ENCODE measurements at places on chromosomes 7 and 10.

GRCh38 chr7:117014673-117015133 is 61.4 kb downstream of the ST7 start:
- DNase-seq, result no peak

DNA sequence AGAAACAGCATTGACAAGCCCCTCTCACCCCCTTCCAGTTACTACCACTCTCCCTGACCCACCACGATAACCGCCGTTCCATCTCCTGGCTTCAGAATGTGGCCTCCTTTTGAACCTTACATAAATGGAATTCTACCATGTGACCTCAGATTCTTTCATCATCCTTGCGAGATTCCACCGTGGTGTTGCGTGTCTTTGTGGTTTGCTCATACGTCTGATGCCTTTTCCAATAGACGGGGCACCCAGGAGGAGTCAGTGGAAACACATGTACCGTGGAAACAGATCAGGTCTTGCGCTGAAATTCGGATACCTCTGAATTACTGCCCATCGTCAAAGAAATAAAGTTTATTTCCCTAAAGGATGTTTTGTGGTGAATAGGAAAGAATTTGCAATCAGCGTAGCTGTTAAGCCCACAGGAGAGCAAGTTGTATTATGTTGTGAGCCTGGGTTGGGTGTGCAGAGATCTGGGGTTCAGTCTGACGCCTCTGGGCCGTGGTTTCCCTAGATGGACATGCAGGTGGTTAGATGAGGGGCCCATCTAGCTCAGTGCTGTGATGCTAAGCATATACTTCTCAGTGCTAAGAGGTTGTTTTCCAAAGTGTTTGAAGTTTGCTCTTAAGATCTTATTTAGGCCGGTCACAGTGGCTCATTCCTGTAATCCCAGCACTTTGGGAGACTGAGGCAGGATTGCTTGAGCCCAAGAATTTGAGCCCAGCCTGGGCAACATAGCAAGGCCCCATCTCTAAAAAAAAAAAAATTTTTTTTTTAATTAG is 29.1 kb downstream of the GTF2IRD1 start:
- no peak for DNase-seq

- DNase-seq, result no peak
Measured at GRCh38 chr10:101655570-101655969, 39.4 kb downstream of the FBXW4 start.

DNA sequence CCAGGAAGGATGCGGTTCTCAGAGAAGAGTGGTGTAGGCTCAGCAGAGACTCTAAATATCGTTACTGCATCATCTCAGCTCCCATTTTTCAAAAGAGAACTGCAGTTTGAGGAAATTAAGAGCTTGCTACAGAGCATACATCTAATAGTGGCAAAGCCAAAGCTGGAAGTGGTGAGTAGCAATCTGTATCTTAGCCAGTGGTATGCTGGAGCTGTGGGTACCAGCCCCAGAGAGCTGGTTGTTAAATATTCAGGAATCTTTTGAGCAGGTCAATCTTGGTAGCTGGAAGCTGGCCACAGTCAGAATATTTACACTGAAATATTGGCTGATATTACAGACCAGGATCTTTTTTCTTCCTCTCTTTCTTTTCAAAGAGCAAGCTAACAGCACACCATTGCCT is 88.4 kb upstream of the STEAP1B start:
- DNase-seq, result no peak

DNA sequence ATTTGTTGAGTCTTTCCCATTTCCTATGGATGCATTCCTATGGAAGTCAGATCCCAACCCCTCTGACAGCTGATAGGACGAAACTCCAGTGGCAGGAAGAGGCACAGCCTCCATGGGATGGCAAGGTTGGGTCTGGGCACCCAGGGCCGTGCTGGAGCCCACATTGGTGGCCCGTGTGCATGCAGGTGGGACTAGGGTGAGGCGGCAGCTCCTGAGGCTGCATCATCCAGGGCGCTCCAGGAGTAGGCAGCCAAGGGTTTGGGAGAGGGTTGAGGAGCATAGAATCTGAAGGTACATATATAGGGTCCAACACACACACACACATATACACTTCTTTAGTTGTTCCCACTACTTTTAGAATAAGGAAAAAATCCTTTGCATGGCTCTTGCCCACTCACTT is 81.4 kb upstream of the BMPER start:
- DNase-seq, result no peak

DNA sequence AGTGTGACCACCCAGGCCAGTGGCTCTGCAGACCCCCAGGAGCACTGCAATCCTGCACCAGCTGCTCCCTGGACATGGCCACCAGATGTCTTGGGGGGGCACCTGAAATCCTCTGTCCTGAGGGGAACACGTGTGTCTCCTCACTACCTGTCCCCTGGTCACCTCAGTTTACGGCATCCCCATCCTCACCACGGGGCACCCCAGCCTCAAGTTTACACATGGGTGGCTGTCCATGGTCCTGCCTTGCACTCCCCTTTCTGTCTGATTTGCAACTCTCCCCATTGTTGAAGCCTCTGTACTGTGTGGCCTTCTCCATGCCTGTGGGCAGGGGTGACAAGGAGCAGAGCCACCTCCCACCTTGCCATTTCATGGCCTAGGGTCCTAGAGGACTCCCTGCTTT is 67.2 kb downstream of the RAMP3 start:
- no peak for DNase-seq

- peak; percentile 23 for DNase-seq
Measured at GRCh38 chr7:102473271-102473991, 5.3 kb downstream of the POLR2J start.

DNA sequence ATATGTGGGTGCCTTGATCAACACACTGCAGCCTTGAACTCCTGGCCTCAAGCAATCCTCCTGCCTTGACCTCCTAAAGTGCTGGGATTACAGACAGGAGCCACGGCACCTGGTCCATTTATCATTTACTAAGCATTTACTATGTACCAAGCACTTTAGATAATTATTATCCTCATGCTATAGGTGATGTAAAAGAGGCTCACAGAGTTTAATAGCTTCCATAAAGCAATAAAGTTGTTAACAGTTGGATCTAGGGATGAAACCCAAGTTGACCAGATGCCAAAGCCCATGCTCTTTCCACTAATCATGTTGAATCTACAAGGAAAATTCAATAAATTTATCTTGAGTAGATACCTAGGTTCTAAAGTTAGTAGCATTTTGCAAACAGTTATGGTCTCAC is 5.0 kb downstream of the NAPEPLD start:
- no peak for DNase-seq

GRCh38 chr10:36117890-36118289 is 475.8 kb upstream of the FZD8 start:
- DNase-seq, result no peak

DNA sequence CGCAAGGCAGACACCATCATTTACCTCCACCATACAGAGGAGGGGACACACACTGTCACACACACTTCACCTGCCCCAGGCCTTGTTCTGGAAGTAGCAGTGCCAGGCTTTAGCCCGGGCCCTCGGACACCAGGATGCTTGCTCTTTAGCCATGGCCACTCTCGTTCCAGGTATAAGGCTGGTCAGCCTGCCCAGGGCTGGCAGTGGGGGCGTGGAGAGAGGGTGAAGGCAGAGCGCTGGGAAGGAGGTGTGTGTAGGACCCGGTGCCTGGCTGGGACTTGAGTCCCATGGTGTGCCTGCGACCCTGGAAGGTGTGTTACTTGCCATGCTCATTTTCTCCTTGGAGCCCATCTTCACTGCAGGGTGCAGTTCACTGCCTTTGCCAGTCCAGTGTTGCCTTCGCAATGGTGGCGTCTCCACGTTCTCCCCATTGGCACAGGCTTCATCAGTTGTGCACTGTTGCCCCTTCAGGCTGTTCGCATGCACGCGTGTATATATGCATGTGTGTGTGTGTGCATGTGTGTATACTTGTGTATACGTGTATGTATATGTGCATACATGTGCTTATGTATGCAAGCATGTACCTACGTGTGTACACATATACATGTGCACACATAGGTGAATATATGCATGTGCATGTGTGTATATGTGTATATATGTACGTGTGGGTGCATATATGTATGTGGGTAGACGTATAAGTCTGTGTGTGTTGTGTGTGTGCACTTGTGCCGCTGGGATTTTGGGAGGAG is 153.4 kb downstream of the CAMK1D start:
- no peak for DNase-seq

DNA sequence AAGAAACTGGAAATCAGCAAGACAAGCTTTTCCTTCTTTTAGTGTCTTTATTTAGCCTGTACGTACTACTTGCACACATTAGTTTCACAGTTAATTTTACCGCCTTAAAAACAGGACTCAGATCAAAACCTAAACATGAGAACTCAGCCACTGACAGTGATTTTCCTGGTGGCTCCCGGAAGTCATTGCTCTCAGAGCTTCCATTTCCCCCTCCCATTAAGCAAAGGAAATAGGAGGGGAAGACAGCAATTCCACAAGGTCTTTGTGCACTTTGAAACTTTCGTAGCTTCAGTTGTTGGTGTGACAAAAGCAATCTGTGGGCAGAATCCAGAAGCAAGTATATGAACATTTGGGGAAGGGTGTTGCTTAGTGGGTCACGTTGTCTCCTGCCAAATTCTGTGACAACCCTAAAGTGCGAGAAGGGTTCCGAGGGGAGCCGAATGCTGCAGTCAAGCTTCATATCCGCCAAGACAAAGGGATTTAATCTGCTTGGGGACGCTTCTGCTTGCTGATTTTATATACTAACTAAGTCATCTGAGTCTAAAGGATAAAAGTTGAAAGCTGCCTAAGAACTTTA is 30.4 kb downstream of the FAM53B start:
- no peak for DNase-seq

- no peak for DNase-seq
Measured at GRCh38 chr7:3911685-3912084, 610.6 kb downstream of the SDK1 start.

- no peak for DNase-seq
Measured at GRCh38 chr7:2099048-2099957, 133.4 kb downstream of the MAD1L1 start.

DNA sequence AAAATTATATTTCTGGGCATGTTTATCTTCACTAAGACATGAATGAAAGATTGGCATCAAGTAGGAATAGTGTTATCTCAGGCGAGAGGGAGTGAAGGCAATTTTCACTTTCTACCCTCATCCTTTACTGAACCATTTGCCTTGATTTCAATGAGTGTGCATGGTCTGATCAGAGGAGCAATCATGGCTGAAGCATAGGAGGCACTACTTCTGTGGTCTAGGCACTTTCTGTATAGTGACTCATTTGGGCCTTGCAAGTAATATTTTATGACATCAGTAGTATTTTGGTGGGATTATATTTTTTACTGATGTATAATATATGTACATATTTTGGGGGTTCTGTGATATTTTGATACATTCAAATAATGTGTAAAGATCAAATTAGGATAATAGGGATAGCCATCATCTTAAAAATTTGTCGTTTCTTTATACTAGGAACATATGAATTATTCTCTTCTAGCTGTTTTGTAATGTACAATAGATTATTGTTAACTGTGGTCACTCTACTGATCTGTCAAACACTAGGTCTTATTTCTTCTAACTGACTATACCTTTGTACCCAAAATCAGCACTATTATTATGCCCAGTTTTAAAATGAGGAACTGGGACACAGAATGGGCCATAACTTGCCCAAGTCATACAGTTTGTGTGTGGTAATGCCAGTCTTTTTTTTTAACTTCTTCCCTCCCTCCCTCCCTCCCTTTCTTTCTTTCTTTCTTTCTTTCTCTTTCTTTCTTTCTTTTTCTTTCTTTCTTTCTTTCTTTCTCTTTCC is 101.9 kb downstream of the RAB11FIP2 start:
- DNase-seq, result no peak

- no peak for DNase-seq
Measured at GRCh38 chr10:119784340-119785067, 58.7 kb downstream of the INPP5F start.

DNA sequence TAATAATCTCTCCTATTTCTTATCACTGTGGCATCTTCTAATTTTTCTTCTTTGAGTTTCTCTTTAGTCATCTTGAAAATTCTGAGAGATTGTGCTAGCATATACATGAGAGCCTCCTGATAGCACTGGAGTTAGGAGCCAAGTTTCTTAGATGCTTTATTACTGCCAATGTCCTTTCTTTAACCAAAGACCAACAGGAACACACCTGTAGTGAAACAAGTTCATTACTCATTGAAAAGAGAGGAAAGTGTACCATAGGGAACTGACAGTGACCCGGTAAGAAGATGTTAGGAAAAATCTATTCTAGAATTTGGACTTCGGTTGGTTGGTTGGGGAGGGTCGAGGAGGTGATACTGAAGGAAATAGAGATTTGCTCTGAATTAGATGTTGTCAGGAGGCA is 27.1 kb upstream of the CD36 start:
- no peak for DNase-seq

GRCh38 chr7:25595996-25596395 is 367.7 kb upstream of the NPVF start:
- no peak for DNase-seq

DNA sequence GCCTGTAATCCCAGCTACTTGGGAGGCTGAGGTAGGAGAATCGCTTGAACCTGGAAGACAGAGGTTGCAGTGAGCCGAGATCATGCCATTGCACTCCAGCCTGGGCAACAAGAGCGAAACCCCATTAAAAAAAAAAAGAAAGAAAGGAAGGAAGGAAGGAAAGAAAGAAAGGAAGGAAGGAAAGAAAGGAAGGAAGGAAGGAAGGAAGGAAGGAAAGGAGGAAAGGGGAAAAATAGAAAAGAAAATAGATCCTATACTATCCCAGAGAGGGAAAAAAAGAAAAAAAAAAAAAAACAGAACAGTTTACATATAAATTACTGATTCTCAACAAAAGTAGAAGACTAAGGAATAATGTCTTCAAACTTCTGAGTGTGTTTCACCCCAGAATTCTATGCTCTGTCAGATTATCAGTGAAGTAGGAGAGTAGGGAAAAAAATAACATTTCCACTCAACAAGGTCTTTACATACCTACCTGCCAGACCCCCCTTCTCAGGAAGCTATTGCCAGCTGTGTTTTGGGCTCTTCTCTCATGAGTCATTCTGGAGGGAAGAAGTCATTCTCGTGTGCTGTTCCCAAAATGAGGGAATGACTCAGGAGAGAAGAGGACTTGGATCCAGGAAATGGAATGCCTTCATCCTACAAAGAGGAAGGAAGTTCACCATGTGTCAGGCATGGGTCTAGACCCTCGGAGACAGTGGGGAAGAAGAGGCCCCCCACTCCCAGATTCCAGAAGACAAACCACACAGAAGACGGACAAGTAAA is 20.9 kb downstream of the RGS10 start:
- DNase-seq, result no peak

DNA sequence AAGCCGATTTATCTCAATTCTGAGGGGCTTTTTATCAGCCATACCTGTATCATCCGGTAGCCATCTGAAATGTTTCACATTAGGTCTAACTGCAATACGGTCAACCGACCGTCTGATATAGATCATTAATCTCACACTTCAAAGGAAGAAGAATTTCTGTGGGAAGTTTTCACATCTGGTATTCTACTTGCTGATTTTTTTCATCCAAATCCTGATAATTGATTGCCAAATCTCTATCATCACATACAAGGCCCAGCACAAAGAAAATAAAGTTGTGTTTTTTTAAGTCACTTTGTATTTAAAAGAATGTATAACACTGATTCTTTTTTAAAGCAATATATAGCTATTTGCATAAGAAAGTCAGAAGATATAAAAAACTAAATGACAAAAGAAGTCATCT is 132.3 kb downstream of the DKK1 start:
- no peak for DNase-seq

- DNase-seq, result peak; percentile 66
Measured at GRCh38 chr10:75400771-75401568, 594 bp downstream of the ZNF503 start.
